Activated T-cell treated with anti-CD3 and anti-CD28 coated beads, Interleukin-2, amount 50 U/mL, for 48 hours (primary cell): ENCODE measurements at places on chromosomes 5 and 9.

GRCh38 chr9:132708239-132708638 is 38.0 kb downstream of the GTF3C4 start:
- DNase-seq = no peak

DNA sequence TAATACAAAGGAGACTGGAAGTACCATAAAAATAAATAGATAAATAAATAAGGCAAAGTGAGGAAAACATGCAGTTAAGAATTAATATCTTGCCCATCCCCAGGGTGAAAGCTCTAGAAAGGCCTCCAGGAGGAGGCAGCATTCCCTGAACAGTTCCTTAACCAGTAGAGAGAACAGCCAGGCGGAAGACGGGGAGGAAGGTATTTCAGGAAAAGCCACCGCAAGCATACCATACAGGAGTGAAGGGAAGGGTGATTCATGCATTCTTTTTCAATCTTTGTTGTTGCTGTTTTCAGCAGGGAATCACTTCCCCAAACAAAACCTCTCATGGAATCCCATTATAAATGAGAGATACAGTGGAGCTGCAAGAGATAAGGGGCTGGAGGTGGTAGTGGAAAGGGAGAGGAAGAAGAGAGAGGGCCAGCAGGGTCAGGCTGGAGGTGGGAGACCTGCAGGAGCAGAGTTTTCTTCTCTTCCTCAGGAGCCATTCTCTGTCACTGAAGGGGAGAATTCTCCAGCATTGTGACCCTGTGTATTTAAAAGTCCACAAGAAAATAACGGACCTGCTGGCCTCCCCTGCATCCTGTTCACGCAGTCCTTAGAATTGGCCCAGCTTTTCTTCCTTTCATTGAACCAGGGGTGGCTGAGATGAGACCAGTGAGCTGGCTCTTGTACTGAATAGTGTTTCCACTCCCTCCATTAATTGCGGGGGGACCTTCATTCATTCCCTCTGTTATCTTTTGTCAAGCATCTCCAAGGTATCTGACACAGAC is 255.9 kb downstream of the FAM114A2 start:
- no peak for DNase-seq

DNA sequence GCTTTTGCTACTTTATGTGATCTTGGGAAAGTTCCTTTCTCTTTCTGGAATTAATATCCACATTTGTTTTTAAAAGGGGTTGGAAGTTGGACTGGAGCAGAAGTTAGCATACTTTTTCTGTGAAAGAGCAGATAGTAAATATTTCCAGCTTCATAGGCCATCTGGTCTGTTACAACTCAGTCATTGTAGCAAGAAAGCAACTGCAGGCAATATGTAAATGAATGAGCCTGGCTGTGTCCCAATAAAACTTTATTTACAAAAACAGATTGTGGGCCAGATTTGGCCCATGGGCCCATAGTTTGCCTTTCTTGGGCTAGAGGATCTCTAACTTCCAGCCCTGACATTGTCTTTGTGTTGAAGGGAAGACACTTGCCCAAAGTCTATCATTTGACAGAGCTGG is 104.4 kb downstream of the ACTL7B start:
- no peak for DNase-seq

GRCh38 chr5:120096413-120096812 is 367.7 kb upstream of the PRR16 start:
- no peak for DNase-seq

- DNase-seq = no peak
Measured at GRCh38 chr5:178210073-178210535, 5.8 kb downstream of the HNRNPAB start.

- peak; percentile 23 for DNase-seq
Measured at GRCh38 chr9:74742792-74743730, 144.7 kb downstream of the TRPM6 start.

DNA sequence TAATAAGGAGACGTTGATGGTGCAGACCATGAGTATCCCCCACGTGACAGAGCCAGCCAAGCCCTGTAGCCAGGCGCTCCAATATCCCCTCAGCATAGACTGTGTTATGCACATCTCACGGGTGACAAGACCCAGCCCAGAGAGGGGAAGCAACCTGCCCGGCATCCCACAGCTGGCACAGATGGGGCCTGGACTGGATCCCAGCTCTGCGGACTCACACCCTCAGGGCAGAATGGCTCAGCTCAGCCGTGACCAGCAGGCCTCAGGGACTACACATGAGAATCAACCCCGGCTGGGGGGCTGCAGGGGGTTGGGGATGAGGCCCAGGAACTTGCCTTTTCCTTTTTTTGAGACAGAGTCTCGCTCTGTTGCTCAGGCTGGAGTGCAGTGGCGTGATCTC is 11.7 kb downstream of the FIBCD1 start:
- DNase-seq = no peak

GRCh38 chr5:77280036-77280435 is 69.6 kb downstream of the PDE8B start:
- DNase-seq = no peak

DNA sequence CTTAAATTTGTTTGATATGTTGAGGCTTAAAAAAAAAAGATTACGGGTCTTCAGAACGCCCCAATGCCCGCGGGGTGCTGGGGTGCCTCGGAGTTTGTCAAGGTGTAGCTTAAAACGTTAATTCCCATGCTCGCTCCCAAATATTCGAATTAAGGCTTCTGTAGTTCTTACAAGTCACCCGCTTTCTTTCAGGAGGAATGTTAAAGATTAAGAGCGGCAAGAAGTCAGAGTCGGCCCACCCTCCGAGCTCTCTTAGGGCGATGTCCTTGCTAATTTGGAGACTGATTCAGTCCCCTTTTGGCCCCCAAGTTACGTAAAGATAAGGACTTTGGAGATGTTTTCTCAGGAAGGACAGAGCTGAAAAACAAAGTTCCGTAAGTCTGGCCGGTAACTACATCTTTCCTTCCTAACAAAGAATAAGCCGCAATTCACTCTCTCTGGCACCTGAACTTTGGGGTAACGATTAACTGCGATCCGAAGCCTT is 746 bp upstream of the NPM1 start:
- DNase-seq = no peak

- DNase-seq = no peak
Measured at GRCh38 chr9:83154821-83155220, 91.9 kb upstream of the RASEF start.

DNA sequence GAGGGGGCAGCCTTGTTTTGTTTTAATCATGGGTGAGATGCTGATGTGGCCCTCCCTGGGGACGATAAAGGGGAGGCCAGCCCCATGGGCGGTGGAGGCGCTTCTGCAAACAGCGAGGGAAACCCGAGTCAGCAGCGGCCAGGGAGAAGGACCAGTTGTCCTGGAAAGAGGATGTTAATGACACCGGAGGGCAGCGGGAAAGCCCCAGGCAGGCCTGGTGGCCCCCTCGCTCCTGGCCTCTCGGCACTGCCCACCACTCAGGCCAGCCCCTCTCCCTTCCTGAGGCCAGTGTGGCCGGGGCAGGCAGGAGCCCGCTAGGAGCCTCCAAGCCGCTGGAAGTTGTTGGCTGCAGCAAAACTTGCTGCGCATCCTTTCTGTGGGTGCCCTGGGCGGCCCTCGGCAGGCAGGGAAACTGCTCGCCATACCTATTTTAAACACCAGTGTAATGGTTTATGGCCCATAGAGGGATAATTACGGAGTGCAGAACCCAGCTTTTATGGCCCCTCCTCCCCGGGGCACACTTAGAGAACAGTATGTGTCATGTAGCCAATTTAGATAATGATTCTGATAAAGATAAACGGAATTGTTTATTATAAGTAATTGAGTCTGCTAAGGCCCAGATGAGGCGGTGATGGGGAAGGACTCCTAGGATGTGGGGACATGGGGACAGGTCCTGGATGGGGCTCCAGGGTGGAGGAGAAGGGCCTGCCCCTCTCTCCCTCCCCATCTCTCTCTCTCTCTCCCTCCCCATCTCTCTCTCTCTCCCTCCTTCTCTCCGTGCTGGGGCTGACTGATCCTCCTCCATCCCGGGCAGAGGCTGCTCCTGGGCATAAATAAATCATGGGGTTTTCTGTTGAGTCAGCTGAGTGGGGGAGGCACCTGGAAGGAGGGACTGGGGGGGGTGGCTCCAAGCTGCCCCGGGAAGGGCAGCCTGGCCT is 36.9 kb downstream of the LMX1B start:
- no peak for DNase-seq

DNA sequence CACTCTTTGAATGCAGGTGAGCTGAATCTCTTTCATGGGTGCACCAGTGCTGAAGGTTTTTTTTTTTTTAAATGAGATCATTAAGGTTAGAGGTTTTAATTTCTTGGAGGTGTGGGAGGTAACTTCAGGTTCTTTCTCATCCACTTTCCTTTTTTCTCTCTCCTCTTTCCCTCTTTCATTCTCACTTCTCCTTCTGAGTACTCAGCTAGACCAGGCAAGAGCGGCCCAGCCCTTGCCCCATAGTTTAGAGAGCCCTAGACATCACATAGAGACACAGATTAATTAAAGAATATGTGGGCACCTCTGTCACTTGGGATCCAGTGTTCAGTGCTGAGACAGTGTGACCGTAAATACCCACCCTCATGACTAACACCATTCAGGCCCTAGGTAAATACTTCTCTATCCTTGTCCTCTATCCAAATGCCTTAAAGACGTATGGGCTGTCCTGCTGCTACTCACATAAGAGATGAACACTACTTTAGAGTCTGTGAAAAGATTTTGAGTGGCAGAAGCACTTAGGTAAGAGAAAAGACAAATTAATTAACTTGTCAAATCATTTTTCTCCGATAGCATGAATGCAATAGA is 174.1 kb downstream of the TLE4 start:
- no peak for DNase-seq

DNA sequence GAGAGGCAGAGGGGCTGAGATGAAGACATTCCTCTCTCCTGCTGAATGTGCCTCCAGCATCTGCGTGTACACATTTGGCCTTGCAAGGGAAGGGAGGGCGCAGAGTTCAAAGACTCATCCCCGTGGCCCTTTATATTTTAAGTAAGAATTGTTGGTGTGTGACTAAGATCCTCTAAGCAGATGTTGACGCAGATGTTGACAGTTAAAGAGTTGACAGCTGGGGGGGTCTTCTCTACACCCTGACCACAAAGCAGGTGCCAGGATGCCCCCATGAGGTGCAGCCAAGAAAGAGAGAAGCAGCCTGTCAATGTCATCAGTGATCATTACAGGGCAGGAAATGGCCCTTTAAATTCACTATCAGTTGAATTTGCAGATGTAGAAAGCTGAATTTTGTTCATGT is 262.9 kb downstream of the IRX1 start:
- DNase-seq = no peak

GRCh38 chr5:74966141-74967026 is 86.0 kb downstream of the GCNT4 start:
- no peak for DNase-seq

GRCh38 chr5:139636975-139637408 is 11.2 kb upstream of the CXXC5 start:
- peak; percentile 62 for DNase-seq

DNA sequence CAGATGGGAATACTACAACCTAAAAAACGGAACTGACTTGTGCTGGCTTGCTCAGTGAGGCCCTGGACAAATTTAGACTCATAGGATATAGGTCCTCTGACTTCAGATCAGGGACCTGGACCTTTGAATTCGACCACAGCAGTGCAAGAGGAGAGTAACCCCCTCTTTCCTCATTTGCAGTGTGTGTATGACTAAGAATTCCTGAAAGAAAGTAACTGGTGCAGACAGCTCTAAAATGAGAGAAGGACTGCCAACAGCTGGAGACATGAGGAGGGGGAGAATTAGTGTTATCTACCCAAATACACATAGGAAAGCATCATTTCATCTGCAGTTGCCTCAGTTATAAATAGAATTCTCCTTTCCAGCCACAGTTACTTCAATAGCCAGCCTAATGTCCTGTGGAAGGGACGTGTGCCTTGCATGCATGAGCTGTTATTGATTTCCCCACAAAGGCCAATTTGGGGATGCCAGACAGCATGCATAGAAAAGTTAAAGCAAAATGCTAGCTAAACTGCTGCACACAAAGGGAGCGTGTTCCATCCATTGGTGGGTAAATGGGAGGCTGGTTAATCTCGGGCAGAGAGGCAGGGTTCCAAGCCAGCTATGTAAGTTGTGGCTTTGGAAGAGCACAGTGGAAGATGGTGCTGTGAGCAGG is 442.7 kb downstream of the CDK5RAP2 start:
- DNase-seq = no peak

DNA sequence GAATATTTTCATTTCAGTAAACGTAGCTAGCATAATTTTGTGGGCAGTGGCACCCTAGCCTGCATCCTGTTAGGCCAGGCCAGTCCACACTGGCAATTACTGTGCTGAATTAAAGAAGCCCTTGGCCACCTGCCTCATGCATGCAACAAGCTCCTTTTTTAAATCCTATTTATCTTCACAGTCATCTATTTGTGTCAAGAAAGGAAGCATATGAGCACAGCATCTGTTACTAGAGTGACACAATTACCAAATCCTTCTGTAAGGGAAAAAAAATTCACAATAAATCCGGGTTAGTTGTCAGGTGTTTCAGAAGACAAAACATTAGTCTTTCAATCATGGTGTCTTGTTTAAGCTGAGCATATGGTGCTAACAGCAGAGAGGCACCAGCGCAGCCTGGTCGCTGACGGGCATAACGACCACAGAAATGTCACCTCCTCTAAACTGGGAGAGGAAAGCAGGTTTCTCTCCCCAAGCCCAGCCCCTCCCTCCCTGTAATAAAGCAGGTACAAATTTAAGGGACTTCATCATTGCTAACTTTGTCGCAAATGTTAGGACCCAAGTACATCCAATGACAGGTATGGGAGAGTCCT is 520.6 kb downstream of the CTNND2 start:
- DNase-seq = no peak

DNA sequence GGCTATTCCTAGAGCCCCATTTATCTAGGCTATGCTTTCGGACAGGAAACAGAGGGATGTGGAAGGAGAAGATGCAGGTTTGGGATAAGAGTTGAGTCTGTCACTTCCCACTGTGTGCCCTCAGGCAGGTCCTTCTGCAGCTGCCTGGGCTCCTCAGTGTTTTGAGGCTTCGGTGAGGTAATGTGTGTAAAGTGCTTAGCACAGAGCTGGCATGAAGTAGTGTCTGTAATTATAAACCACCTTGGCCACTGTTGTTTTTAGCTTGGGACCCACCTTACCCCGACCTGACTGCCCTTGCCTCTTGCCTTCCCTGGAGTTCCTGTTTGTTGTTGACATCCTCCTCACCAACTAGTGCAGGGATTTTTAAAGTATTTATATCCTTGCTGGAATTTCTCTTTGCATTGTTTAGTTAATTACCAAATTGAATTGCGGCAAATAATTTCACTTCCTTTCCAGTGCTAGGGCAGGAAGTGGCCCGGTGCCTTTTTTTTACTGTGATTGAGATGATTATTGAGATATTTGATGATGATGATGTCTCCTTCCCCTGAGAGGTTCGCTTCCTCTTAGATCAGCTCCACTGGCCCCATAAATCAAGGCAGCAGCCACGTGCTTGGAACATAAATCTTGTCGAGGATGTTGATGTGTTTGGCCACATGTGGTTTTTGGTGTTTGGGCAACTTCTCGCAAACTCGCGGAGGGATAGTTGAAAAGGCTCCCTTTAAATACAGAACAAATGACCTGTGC is 38.3 kb upstream of the DAB2IP start:
- no peak for DNase-seq

- no peak for DNase-seq
Measured at GRCh38 chr5:13780081-13780480, 164.4 kb downstream of the DNAH5 start.

- DNase-seq = no peak
Measured at GRCh38 chr9:111438541-111439235, 45.5 kb downstream of the ECPAS start.
